Umbilical cord (tissue), 2 donors: ENCODE measurements at places on chromosomes 16 and 17. TPM values are rescaled to one million over a fixed set of nuclear protein-coding genes. Genes with fewer than 3 reads are reported as not detected.
A peak's percentile ranks its signal among the peaks of the same experiment; 100 is the strongest.

DNA sequence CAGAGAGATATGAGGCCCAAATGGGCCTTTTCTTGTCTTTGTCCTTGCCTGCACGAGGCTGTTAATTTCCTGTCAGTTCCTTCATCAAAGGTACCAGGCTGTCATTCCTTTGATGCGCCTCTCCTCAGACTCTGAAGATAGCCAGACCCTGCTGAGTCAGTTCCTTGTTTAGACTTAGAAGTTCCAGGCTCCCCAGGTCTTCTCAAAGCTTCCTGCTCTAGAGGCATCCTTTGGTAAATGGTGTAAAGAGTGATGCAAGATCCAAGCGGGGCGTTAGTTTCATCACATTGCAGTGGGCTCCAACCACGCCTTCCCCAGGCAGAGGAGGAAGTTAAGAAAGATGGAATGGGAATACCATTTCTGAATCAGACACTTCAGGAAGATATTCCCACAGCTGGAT lies 4.0 kb upstream of the CDH11 start:
- DNase-seq = peak; percentile 75

SMIM36 gene
- total RNA-seq = 1.9 TPM

- peak; percentile 60 for DNase-seq
These were observed 1.5 kb downstream of the GRB7 start for GRCh38 chr17:39738983-39739884.

- DNase-seq = no peak
These were observed 1.8 kb downstream of the B9D1 start for GRCh38 chr17:19360772-19361171.

DNA sequence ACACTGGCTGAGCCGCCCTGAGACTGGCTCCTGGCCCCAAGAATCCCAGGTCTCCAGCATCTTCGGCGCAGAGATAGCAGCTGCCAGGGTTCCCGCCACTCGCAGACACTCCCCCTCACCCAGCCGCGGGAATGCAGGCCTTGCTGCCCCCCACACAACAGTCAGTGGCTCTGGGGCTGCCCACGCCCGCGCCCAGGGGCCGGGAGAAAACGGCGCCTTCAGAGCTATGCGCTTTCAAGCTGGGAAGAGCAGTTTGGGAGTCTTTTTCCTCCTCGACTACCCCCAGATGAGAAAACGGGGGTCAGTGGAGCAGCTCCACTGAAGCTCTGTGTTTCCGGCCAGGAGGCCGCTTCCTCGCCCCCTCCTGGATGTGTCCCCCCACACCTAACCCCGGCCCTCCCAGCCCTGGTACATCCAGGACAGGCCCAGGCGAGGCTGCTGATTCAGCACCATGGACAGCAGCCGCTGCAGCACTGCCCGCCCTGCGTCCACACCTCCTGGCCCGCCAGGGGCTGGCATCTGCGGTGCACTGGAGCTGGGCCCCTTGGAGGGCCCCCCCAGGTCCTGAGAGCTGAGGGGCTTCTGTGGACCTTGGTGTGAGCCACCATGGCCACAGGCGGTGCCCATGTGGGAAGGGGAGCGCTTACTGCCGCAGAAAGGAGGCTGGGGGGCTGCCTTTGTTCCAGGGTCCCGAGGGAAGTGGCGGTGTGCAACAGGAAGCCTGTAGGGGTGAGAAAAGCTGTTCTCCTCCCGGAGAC lies 35.7 kb downstream of the CACNA1H start:
- peak; percentile 41 for DNase-seq

DNA sequence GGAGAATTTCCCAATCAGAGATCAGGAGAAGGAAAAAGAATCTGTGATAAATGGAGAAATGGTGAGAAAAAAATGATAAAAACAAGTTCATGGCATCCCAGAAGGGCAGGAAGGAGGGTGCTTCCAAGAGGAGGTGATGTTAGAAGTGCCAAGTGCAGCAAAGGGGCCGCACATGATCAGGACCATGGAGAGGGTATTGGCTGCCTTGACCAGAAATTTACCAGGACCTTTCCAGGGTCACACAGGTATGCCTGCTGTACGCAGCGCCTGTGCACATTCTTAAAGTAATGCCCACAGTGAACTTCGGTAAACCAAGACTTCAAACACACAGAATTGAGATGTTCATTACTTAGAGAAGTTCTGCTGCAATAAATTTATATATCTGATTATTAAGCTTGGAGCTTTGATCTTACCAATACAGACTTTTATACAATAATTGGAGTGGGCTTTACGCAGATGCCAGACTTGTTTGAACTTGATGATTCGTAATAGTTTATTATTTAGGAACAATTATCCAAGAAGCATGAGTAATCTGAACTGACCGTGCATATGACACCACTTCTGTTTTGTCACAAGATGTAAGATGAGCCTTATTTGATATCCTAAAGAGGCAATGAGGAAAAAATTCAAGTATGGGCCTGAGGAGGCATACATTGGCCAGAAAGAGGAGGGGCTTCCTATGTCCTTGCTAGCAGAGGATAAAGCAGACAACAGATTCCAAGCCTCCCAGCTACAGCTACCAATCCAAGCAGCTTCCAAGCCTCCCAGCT lies 2.2 kb upstream of the KRT33A start:
- DNase-seq = no peak

PERCC1 gene
- 3.1 TPM for total RNA-seq

GRCh38 chr17:57108671-57109392 lies 23.8 kb downstream of the AKAP1 start:
- DNase-seq = no peak
